ENCODE measurements at places on chromosomes 1 and 21.
A peak's percentile ranks its signal among the peaks of the same experiment; 100 is the strongest.

- no peak for DNase-seq
Observed at GRCh38 chr1:214044438-214045214, 56.9 kb downstream of the PROX1 start.

- peak; percentile 81 for DNase-seq
Observed at GRCh38 chr1:112872551-112872962, 83.4 kb downstream of the SLC16A1 start.

DNA sequence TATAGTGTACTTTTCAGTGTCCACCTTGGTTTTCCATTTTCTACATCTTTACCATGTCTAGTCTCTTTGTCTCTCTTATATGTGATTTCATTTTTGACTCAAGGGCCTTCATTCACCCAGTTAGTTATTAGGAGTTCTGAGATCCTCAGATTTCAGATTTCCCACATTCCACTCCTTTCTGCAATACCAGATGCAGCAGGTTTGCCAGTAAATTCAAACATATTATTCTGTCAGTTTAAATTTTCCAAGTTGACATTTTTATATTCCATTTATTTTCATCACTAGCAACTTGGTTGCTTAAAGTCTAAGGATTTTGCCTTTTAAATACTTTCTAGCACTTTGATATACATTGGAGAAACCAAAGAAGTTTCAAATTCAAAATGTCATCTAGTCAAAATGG lies 42.4 kb downstream of the ABL2 start:
- DNase-seq = no peak

GRCh38 chr1:216535059-216535458 lies 111.8 kb upstream of the USH2A start:
- no peak for DNase-seq

GRCh38 chr1:84121360-84121759 lies 22.7 kb upstream of the PRKACB start:
- DNase-seq = no peak

- no peak for DNase-seq
Observed at GRCh38 chr21:37199057-37199924, 67.8 kb downstream of the VPS26C start.

DNA sequence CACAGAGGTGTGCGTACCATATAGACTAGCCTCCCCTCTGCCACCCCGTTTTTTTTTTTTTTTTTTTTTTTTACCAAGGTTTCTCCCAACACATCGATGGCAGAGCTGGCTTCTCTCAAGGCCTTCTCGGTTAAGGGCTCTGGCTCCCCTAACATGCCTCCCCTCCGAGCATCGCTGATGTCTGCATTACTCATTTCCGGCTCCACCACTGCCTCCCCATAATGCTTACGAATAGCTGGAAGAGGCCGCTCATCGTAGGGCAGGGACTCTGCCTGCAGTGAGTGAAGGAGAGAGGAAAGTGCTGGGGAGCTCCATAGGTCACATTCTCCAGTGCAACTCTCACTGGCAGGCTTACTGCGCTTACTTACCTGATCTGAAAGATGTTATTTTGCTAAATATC lies 20.6 kb downstream of the CEP104 start:
- no peak for DNase-seq

GRCh38 chr1:7292714-7293419 lies 478.2 kb upstream of the VAMP3 start:
- no peak for DNase-seq

DNA sequence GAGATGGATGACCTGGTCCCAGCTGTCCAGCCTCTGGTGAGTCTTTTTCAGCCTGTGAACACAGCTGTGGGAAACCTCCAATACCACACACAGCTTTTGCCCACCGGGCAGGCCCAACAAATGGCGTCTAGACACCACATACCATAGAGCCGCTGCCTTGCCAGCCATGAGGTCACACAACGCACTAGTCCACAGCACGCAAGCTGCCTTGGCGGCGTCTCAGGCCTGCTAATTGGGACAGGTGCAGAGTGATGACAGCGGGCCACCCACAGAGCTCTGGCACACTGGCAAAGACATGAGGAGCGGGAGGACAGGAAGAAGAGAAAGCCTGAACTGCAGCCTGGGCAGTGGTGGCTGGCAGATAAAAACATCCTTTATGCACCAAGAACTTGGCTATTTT lies 125.5 kb downstream of the ADAMTS1 start:
- no peak for DNase-seq

DNA sequence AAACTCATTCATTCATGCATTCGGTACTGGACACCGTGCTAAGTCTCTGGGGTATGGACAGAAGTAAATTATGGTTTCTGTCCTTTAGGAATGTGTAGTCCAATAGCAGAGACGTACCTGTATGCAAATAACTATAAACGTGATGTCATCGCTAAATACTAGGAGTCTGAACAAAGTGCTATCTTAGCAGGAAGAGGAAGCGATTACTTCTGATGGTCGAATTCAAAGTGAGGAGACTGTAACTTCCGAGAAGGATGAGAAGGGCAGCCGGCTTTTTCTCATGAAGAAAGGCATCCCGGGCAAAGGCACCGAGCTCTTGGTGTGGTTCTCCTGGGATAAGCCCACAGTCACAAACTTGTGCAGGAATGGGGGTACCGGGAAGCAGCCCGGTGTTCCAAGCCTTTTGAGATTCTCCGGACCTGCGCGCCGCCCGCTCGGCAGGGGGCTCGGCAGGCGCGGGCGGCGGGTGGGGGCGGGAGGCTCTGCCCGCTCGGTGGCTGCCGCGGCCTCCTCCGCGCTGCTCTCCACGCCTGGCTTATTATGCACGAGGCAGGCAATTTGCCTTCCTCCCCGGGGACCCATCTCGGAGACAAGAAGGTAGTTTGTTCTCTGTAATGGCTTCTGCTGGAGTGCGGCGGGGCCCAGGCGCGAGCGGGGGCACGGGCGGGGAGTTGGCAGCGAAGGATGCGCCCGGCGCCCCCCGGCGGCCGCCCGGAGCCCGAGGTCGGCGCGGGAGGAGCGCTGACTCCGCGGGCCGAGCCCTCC lies 67.5 kb upstream of the CD1D start:
- DNase-seq = peak; percentile 77

DNA sequence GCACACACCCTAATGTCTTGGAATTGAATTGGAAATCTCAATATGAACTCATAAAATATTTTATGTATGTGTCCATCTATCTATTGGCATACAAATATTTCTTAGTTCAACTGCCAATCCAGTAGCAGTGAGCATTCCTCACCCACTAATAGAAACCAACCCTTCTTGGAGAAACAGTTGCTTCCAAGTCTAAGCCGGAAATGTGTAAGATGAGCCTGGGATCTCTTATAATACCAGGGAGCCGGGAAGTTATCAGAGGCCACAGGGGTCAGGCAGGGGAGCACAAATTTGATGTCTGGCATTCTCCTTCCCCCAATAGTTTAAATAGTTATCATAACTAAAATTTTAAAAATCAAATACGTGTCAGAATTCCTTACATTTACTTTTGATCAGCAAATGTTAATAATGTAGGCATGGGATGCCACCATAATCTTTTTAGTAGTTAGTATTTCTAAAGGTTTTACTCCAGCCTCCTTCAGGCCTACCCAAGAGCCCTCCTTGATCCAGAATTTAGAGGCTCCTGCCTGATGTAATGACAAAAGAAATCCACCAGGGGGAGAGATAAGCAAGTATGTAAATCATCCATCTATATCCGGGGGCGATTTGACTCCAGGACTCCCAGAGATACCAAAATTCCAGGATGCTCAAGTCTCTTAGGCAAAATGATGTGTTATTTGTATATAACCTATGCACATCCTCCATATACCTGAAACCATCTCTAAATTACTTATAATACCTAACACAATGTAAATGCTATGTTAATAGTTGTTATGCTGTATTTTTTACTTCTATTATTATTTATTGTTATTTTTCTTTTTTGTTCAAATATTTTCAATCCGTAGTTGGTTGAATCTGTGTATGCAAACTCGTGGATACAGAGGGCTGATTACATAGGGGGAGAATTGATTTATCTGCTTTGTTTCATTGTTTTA lies 218.7 kb upstream of the COA6 start:
- peak; percentile 61 for DNase-seq

GRCh38 chr21:33942426-33942825 lies 26.8 kb upstream of the ATP5PO start:
- no peak for DNase-seq

All from ELF-1 (cell line).